ENCODE measurements at places on chromosomes 12 and 14.

DNA sequence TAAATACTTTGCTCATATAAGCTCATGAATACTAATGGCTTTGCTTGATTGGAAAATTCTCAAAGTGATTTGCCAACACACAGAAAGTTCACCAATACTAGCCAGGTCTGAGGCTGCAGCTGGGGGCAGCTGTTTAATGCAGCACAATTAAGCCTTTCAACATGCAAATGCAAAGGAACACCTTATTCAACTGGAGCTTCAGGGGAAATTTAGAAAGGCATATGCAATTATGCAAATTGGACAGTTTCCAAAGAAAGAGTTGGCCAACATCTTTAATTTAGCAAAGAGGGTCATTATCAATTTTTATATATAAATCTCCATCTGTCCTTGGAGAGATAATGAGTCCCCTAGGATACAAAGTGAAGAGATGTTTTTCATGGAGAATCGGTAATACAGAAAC lies 40.2 kb upstream of the OTOGL start:
- no peak for DNase-seq

- DNase-seq = peak; percentile 41
These were observed 363.2 kb upstream of the DDHD1 start for GRCh38 chr14:53516261-53516774.

- DNase-seq = no peak
These were observed 21.4 kb downstream of the ZNF641 start for GRCh38 chr12:48329199-48329939.

GRCh38 chr12:56350662-56351061 lies 9.2 kb downstream of the STAT2 start:
- no peak for DNase-seq

- no peak for DNase-seq
These were observed 102.8 kb upstream of the NUDT4 start for GRCh38 chr12:93274937-93275336.

- no peak for DNase-seq
These were observed 23.1 kb upstream of the LRTM2 start for GRCh38 chr12:1797011-1797901.

DNA sequence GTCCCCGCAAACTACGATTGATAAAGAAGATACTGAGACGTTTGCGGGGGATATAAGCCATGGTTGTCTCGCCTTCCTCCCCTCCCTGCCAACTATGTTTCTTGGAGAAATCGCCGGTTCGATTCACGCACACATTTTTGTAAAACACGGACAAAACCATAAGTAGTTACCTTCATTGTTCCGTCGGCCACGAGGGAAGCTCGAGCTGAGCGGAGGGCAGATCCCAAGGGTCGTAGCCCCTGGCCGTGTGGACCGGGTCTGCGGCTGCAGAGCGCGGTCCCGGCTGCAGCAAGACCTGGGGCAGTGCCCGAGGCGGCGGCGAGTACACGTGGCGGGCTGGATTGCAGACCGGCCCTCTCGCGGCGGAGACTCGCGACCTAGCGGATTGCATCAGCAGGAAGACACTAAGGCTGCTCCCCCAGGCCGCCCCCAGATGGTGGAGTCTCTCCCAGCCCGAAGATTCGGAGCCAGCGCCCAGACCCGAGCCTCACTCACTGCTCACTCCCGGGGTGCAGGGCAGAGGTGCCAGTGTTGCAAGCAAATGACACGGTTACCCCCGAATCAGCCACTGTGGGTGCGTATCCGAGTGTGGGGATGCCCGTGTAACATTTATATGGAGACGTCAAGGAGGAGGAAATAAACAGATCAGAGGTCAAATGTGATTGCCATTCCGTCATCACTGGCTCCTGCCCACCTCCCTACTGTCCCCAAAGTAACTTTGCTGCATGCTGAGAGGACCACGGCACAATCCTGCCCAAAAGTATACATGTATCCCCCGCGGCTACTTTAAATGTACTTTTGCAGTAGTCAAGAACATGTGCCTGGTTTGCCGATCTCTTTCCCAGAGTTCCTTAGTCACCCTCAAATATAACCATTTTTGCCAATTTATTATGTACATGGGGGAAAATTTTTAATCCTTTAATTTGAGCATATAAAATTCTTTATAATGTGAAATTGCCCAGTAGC lies at the start of gene BCAT1:
Gene BCAT1, minus strand, starts transcription at position 345 of the 966 bp plus-strand sequence. Its CDS starts 169 bp downstream, at position 176.
- DNase-seq = peak; percentile 89

- DNase-seq = peak; percentile 63
These were observed 129.5 kb downstream of the ETV6 start for GRCh38 chr12:11778713-11779685.

- no peak for DNase-seq
These were observed 1512.4 kb upstream of the FLRT2 start for GRCh38 chr14:84017495-84017894.

GRCh38 chr14:93396456-93396855 lies 34.3 kb upstream of the UNC79 start:
- DNase-seq = no peak

DNA sequence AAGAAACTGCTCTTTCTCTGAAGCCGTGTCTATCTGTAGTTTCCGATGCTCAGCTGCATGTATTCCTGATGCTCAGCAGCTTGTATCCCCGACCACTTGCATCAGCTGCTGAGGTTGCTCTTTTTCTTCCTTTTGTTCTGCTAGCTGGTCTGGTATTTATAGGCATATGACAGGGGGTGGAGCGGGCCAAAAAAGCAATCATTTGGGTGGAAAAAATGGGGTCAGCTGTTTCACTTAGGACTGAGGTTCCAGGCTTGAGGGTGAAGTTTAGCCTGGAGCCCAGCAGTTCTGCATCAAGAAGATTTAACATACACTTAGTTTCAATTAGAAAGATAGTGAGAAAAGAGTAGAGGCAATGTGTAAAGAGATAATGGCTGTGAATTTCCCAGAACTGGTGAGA lies 23.6 kb upstream of the AMN1 start:
- DNase-seq = no peak

GRCh38 chr12:80766210-80766609 lies 49.5 kb downstream of the MYF5 start:
- DNase-seq = no peak

- peak; percentile 29 for DNase-seq
These were observed 95.9 kb upstream of the PPP2R5C start for GRCh38 chr14:101665478-101666078.

- no peak for DNase-seq
These were observed 107.3 kb downstream of the PIK3C2G start for GRCh38 chr12:18368594-18368993.

GRCh38 chr12:94798113-94798512 lies 147.8 kb upstream of the TMCC3 start:
- no peak for DNase-seq

GRCh38 chr12:57803319-57803893 lies 15.1 kb downstream of the AVIL start:
- DNase-seq = peak; percentile 64

- no peak for DNase-seq
These were observed 60.6 kb downstream of the SPRING1 start for GRCh38 chr12:116677202-116677661.

- no peak for DNase-seq
These were observed 26.4 kb upstream of the MED13L start for GRCh38 chr12:116303929-116304328.

- no peak for DNase-seq
These were observed 120.7 kb downstream of the HECTD4 start for GRCh38 chr12:112261559-112261958.

- DNase-seq = peak; percentile 14
These were observed 1.3 kb upstream of the OAS3 start for GRCh38 chr12:112936927-112937326.

- no peak for DNase-seq
These were observed 44.8 kb upstream of the GUCY2C start for GRCh38 chr12:14741153-14741552.

DNA sequence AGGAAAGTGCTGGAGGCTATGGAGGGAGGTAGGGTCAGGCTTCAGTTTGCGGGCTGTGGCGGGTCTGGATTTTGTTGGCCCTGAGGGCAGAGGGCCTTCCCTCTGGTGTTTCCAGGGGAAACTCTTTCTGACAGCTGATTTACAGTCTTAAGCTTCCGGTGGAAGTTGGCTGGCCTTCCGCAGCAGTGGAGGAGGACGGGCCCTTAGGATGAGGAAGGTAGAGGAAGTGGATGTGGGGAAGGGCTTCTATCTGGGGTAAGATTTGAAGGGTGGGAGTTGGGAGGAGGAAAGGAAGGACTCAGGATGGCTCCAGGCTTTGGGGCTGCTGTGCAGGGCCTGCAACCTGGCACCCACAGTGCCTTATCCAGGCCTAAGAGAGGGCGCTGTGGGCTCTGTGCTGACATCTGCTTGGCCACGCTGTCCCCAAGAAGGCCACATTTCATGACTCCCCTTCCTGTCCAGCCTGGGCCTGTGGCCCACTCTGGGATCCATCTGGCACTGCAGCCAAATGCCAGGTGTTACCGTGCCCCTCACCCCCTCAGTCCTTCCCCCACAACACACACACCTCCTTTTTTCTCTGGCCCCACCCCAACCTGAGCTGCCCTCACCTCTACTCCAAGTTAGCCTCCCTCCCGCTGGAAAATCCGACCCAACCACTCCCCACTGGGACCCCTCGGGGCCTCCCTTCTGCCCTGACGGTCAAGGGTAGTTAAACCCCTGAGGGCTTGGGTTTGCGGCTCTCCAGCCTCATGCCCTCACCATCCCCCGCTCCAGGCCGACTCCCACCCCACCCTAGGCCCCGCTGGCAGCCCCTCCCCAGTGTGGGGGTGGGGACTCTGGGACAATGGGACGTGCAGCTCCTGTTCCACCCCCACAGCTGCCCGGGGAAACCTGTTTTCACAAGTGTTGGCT lies 7.7 kb upstream of the PPP1R13B start:
- no peak for DNase-seq

- no peak for DNase-seq
These were observed 4.7 kb downstream of the LYZ start for GRCh38 chr12:69352904-69353303.

- no peak for DNase-seq
These were observed 12.7 kb downstream of the PROX2 start for GRCh38 chr14:74863274-74863673.

DNA sequence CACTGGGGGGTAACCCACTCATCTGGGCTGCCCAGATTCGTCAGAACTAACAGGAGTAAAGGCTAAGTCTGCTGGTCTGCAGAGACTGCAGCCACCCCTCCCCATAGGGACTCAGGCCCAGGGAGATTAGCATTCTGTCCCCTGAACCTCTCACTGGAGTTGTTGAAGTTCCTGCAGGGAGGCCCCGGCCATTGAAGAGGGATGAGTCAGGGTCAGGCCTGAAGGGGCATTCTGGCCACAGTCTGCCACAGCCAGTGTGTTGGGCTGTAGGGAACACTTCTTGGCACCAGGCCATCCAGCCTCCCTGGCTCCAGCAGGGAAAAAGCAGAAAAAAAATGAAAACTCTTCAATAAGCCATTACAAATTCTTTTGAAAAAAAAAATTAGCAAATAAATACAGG lies 35.3 kb downstream of the KLRK1 start:
- DNase-seq = peak; percentile 73

DNA sequence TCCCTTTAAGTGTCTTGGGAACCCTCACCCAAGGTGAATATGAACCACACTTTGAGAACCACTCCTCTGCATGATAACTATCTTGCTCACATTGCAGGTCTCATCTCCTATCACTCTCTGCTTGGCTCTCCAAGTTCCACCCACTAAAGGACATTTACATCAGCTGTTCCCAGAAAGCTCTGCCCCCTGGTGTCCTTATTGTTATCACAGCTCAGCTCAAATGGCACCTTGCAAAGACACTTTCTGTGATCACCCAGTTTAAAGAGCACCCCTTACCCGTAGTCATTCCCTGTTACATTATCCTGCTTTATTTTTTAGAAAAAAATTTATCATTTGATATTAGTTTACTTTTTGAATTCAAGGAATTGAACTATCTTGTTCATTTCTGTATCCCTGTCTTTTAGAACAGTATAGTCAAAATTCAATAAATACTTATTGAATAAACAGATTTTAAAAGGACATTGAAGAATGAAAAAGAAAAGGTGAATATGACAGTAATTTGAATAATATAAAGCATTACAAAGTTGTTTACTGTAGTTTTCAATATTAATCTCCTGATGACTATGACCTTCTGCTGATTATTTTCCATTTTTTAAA lies 20.5 kb upstream of the GUCY2C start:
- DNase-seq = peak; percentile 61

DNA sequence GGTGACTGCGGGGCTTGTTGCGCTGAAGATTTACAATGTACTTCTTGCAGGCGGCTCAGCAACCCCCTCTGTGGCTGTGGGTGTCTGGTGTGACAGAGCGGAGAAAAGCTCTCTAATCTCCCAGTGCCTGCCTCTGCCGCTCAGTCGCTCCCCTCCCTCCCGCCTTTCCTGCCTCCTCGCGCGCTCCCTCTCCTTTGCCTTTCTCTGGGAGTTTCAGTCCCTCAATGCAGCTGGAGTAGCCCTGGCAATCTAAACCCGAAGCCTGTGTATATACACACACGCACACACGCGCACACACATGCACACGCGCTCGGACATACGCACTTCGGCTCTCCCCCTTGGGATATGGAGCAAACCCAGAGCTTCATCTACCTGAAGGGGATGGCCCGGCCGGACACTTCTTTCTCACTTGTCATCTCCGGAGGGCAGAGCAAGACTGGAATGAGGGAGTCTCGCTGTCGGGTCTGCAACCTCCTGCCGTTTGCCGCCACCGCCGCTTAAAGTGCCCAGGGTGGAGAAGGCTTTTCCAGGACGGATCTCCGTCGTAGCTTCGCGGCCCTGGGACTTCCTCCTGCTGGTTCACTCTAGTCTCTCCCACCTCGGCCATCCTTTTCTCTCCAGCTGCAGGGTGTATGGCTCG lies 599 bp upstream of the TRHDE start:
- DNase-seq = peak; percentile 74

- no peak for DNase-seq
These were observed 1.6 kb downstream of the FGF6 start for GRCh38 chr12:4444031-4444430.

DNA sequence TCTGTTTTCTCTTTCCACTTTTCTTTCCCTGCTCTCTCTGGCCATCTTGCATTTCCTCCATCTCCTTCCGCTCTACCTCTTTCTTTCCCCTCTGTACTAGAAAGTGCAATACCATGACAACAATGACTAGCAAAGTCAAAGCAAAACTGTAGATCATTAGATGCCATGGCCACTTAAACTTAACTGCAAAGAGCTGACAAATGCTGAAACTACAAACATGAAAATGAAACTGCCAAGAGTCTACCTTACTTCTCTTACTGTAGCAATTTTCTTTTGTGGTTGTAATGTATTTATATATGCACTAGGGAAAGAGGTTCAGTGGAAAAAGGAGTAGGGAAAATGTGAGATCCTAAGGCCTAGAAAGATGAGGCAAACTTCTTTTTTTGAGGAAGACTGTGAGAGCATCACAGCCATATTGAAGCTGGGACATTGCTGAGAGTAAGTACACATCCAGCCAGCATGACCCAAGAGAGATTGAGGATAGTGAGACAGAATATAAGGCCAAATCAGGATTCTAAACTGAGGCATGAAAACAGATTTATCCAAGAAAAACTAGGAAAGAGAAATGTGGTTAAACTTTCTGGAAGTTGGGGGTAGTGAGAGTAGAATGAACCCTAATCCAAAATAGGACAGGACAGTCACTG lies 276.6 kb upstream of the NAV3 start:
- DNase-seq = no peak

DNA sequence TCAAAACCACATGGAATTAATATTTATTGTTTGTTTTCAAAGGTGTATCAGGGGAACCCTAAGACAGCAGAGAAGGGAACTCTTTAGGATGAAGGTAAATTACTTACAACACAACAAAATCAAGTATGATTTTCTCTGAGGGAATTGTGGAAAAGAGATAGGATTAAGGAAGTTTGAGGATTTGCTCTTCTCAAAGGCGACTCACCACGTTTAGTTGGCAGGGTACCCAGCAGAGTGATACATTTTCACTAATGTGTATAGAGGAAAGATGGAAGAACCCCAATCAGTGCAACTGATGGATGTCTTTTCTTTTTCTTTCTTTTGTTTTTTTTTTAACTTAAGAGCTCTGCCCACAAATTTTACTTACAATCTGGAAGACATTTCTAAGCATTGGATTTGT lies 499.2 kb downstream of the CCER1 start:
- DNase-seq = no peak
